Peyer's patch (tissue), 4 donors: ENCODE measurements at places on chromosomes 5 and 9. TPM values are rescaled to one million over a fixed set of nuclear protein-coding genes. Genes with fewer than 3 reads are reported as not detected.
A peak's percentile ranks its signal among the peaks of the same experiment; 100 is the strongest.

ADAMTSL1 gene
- 8.3 TPM for total RNA-seq

TMEM8B gene
- total RNA-seq = 8.4 TPM

- no peak for DNase-seq
Observed at GRCh38 chr9:35603506-35603985, 1.5 kb upstream of the TESK1 start.

GRCh38 chr5:84382363-84383295 lies 2.1 kb downstream of the EDIL3 start:
- DNase-seq = peak; percentile 47

GRCh38 chr5:148858106-148858505 lies 31.7 kb downstream of the ADRB2 start:
- no peak for DNase-seq
